ENCODE measurements at places on chromosomes 1 and 21. TPM values are rescaled to one million over a fixed set of nuclear protein-coding genes. Genes with fewer than 3 reads are reported as not detected.
A peak's percentile ranks its signal among the peaks of the same experiment; 100 is the strongest.

DNA sequence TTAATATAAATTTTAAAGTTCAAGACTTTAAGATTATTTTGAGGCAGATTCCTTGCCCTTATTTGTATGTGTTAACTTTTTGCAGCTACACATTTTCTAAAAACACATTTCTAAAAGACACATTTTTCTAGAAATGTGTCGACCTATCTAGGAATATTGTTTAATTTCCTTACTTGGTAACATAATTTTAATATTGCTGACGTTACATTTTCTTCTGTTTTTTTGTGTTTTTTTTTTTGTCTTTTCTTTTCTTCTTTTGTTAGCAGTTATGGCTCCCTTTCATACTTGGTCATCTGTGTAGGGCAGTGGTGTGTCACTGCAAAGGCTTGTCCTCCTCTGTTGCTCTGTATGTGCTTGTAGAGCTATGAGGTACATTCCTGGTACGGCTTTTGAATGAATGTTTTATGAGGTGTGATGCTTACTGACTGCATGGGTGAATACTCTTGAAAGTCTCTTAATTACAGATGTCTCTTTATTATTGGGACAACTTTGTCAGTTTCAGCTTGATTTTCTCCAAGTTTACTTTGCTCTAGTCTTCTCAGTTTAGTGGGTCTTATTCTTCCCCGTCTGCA is 30.1 kb downstream of the LRRC8D start:
- DNase-seq = no peak

- peak; percentile 79 for DNase-seq
Measured at GRCh38 chr1:241600496-241600901, 39.7 kb downstream of the CHML start.

- DNase-seq = no peak
Measured at GRCh38 chr1:147083919-147084272, 88.4 kb downstream of the PRKAB2 start.

GRCh38 chr1:24717887-24718650 is 27.2 kb upstream of the CLIC4 start:
- DNase-seq = no peak

GRCh38 chr21:38999161-38999560 is 184.1 kb downstream of the PSMG1 start:
- DNase-seq = no peak

DNA sequence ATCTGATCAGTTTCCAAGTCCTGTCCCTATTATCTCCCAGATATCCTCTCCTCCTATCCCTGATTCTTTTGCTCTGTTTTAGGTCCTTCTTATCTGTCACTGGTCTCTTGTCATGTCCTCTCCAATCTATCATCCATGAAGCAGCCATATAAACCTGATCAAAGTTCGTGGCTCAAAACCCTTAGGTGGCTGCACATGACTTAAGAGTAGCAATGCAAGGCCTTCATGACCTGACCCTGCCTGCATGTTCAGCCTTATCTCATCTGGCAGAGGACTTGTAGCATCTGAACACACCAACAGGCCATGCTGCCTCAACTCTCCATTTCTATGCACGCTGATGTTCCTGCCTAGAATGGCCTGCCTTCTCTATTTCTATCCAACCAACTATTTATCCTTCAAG is 65.2 kb downstream of the NOS1AP start:
- DNase-seq = no peak

DNA sequence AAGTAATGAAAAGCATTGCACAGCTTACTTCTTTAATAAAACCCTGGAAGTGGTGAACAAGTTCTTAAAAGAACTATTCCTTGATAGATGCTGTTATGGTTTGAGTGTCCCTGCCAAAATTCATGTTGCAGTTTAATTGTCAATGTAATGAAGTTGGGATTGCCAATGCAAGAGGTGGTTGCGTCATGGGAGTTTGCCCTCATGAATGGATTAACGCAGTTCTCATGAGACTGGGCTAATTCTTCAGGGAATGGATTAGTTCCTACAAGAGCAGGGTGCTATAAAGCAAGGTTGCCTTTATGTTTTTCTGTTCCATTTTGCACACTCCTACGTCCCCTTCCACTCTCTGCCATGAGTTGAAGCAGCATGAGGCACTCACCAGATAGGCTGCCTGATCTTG is 446.7 kb upstream of the B3GALT2 start:
- DNase-seq = no peak

GRCh38 chr1:219498666-219499065 is 114.2 kb downstream of the ZC3H11B start:
- no peak for DNase-seq

DNA sequence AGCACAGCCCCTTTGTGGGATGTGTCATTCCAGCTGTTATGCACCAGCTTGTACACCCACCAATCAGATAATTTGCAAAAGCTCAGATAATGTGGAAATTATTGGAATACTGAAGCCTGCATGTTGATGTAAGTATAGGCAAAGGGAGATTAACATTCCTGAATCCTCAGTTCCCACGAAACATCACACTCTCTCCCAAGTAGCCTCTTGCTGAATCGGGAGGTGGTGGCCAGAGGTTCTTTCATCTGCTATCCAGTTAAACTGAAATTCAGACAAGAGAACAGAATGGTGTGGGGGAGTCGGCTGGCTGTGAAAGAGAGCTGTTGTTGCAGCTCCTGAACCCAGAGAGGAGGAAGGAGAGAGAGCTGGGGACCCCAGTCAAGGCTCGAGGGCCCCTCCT is 170.9 kb downstream of the ZBTB18 start:
- no peak for DNase-seq

- DNase-seq = no peak
Measured at GRCh38 chr1:97158691-97159096, 437.1 kb downstream of the PTBP2 start.

DNA sequence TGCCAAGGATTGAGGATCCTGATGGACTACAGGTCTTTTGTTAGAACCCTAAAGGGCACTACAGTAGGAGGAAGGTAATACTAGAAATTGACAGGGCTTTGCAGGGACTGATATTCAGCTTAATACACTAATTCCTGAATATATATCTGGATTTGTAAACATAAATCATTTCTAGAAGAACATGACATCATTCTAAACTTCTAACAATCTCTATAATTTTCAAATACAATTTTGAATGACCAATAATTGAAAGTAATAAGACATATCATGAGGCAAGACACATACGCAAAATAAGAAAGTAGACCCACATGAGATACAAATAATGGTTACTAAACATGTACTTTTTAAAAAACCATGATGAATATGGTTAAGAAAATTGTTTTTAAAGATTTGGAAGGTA is 52.4 kb upstream of the LRRC8B start:
- no peak for DNase-seq

- DNase-seq = no peak
Measured at GRCh38 chr1:154883919-154884868, 14.1 kb upstream of the KCNN3 start.

- DNase-seq = no peak
Measured at GRCh38 chr1:41573194-41573593, 88.7 kb upstream of the EDN2 start.

- peak; percentile 44 for DNase-seq
Measured at GRCh38 chr1:203858055-203858454, 3.3 kb upstream of the SNRPE start.

DNA sequence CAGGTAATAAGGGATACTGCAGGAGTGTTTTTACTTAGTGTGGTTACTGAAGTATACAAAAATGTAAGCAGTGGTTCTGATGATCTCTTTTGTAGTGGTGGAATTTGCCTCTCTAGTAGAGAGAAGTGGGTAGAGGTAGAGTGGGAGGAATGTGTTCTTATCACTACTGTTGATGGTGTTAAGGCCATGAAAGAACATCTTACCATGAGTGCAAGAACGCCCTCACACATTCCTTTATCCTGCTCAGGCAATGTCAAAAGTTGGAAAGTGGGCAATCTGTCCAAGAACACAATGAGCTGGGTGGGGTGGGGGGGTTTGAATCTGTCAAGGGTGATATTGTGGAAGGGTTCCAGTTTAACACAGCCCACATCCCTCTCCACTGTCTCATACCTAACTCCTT is 78.6 kb downstream of the TTLL7 start:
- no peak for DNase-seq

- DNase-seq = peak; percentile 25
Measured at GRCh38 chr1:7669559-7670311, 101.4 kb upstream of the VAMP3 start.

GRCh38 chr1:231665726-231666125 is 39.1 kb downstream of the DISC1 start:
- no peak for DNase-seq

GRCh38 chr1:7781923-7782495 is 2.1 kb upstream of the PER3 start:
- no peak for DNase-seq

DNA sequence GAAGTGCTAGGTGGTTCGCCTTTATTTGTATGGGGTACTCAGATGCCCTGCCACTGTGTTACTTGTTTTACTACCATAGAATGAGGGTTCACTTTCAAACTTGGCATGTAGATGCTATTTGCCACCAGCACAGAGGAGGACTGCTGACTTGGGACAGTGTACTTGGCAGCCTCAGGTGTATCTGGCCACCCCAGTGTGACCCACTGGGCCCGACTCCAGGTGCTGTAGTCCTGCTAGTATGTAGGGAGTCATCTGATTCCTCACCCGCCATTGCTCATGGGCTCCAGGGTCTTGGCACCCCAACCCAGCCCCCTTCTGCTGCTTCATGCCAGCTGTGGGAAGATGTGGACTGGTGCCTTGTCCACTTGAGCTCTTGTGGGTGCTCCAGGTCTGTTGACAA is 40.0 kb downstream of the ZNF678 start:
- DNase-seq = no peak

- no peak for DNase-seq
Measured at GRCh38 chr1:44412601-44413000, 7.5 kb downstream of the RNF220 start.

- DNase-seq = no peak
Measured at GRCh38 chr1:167491586-167492461, 26.5 kb downstream of the CD247 start.

GRCh38 chr1:36411674-36412648 is 14.3 kb upstream of the LSM10 start:
- DNase-seq = peak; percentile 84

DNA sequence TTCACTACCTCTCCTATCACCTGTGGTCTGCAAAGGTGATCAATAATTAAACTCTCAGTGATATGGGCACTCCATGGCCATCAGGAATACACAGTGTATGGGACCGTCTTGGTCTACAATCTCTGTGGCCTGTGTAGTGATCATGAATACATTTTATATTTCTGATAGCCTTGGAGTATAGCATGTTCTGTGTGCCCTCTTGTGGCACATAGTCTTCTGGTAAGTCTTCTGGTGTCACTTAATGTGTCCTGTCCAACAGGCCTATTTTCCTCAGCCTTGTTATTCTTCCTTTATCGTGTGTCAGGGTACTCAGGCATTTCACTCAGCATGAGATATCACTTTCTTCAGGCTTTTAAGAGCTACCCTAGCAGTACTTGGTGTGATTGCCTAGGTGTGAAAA is 393.6 kb downstream of the AGBL4 start:
- no peak for DNase-seq

DNA sequence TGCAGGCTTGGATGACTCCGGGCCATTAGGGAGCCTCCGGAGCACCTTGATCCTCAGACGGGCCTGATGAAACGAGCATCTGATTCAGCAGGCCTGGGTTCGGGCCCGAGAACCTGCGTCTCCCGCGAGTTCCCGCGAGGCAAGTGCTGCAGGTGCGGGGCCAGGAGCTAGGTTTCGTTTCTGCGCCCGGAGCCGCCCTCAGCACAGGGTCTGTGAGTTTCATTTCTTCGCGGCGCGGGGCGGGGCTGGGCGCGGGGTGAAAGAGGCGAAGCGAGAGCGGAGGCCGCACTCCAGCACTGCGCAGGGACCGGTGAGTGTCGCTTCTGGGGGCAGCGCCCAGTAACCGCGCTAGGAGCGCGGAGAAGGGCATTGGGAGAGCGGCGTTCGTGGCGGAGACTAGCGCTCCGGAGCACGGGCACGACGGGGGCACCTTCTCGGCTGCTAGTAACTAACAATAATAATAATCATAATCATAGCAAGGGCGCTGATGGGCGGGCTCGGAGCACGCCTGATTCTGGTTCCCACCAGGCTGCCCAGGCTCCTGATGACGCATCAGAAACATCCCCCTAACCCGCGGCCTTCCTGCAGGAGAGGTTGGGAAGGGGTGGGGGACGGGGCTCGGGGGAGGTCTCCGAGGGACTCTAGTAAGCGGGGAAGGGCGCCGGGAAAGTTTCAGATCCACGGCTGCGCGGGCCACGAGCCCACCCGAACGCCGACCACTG is at the start of gene MX1:
Gene MX1 (plus strand): TSS at position 286 of the 722 bp plus-strand sequence. CDS start 5,832 bp downstream, outside the sequence.
- DNase-seq = no peak

- no peak for DNase-seq
Measured at GRCh38 chr1:76782809-76783208, 84.5 kb upstream of the ST6GALNAC5 start.

GRCh38 chr1:209674957-209675564 is at the start of gene G0S2:
Gene G0S2 (plus strand): TSS chr1:209675412. CDS start chr1:209675685, 273 bp downstream.
- DNase-seq = peak; percentile 60

DNA sequence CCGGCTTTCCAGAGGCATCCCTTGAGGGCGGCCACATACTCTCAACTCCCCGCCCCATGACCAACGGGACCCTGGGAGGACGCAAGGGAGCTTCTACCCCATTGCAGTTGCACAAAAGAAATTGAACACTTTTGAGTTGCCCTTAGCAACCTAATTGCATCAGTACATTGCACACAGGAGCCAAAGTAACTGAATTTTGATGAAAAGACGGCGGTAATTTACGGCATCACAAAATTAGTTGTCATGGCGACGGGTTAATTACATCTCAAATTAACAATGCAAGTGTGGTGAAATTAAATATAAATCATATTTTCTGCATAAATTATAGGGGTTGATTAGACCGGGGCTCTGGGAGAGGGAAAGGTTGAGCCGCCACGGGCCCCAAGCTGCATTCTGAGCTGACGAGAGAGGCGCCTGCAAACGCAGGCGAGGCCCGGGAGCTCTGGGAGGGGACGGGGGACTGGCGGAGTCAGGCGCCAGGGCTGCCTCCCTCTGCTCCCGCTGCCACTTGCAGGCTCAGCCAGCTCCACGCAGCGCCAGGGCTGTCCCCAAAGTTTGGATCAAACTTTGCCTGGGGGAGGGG is 61.4 kb downstream of the CASZ1 start:
- DNase-seq = no peak

DNA sequence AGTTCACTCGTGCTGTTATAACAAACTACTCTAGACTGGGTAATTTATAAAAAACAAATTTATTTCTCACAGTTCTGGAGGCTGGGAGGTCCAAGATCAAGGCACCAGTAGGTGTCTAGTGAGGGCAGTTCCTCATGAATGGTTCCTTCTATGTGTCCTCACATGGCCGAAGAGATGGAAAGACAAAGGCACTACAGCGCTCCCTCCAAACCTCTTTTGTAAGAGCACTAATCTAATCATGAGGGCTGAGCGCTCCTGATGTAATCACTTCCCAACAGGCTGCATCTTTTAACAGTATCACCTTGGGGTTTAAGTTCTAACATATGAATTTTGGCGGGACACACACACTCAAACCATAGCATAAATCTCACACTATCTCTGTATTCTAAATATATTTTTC is 54.0 kb upstream of the KANK4 start:
- no peak for DNase-seq

- no peak for DNase-seq
Measured at GRCh38 chr21:24290151-24290833, 1317.0 kb downstream of the MRPL39 start.

IL22RA1 gene
- 0.68 TPM for total RNA-seq

UBE2U gene
- total RNA-seq = not detected

CDC20 gene
- 220 TPM for total RNA-seq

ZFP69 gene
- 6.9 TPM for total RNA-seq

RNU1-4 gene
- not detected for total RNA-seq

CYP4A11 gene
- not detected for total RNA-seq

FNDC10 gene
- 16.9 TPM for total RNA-seq

SPRR3 gene
- total RNA-seq = not detected

SLC1A7 gene
- not detected for total RNA-seq

PLPPR5 gene
- total RNA-seq = 4.3 TPM

KCNQ4 gene
- not detected for total RNA-seq

All from Caki2 (cell line).